ENCODE measurements at places on chromosomes 2 and 18.

DNA sequence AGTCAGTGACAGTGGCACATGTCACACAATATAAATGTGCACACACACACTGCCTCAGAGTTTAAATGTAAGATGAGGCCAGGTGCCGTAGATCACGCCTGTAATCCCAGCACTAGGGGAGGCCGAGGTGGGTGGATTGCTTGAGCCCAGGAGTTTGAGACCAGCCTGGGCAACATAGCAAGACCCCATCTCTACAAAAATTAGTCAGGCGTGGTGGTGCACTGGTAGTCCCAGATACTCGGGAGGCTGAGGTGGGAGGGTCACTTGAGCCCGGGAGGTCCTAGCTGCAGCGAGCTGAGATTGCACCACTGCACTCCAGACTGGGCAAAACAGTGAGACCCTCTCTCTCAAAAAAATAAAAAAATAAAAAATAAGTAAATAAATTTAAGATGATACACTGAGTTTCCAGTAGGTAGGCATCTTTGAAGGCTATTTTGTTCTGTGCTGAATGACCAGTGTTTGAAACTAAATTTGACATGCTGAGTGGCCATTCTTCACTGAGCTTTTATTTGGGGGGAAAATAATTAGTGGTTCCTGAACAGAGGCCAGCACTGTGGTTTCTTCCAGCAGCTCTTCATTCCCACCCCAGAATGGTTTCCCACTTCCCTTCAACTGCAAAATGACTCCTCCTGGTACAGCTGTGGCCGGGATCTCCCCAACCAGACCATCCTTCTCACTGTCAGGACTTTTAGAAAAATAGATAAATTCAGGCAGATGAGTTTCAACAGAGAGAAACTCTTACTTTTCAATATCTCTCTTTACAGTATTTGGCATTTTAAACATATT is 44.9 kb downstream of the PSMG2 start:
- H3K4me1 ChIP-seq: no peaks in the 10 kb centered on the region
- no peaks in the 10 kb centered on the region for H3K36me3 ChIP-seq
- H3K27ac ChIP-seq: no peak overlapping the region
- no peaks in the 10 kb centered on the region for H3K27me3 ChIP-seq

DNA sequence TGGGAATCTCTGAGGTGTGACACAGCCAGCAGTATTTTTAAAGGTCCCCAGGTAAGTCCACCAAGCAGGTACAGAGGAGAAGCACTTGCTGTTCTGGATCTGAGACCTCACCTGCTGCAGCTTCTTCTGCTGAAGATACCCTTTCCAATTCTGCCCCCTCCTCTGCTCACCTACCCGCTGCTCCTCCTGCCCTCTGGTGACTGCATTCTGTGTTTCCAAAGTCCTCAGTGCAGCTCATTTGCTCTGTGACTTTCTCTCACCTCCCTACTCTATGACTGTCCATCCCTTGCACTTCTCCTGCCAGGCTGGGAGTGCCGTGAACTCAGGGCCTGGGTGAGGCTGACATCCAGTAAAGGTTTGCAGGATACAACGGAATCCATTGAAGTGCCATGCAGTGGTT is 205.2 kb upstream of the LYPD1 start:
- DNase-seq: no peak
- no peaks in the 10 kb centered on the region for H3K27me3 ChIP-seq
- no peak overlapping the region for H3K27ac ChIP-seq
- H3K4me3 ChIP-seq: no peak overlapping the region
- H3K4me1 ChIP-seq: no peaks in the 10 kb centered on the region

DNA sequence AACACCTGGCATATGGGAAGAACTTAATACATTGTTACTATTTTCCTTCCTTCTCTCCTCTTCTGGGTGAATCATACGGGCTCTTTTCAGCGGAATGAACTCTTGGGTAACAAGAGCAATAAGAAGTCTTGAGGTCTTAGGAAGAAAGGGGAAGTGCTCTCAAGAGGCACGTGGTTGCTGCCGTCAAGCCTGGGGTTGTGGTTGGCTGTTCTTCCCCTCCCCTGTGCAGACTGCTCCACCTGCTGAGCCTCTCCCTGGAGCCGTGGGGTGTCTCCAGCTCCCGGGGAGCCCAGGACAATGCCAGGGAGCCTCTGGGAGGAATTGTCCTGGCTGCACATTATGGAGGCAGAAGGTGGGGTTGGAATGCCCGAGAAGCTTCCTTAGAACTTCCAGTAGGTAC is 19.4 kb downstream of the TOGARAM2 start:
- DNase-seq: peak; percentile 25
- H3K27me3 ChIP-seq: peaks cover 8% of the 10 kb centered on the region
- no peaks in the 10 kb centered on the region for H3K4me1 ChIP-seq
- H3K4me3 ChIP-seq: no peak overlapping the region

GRCh38 chr2:20634507-20635112 is 16.3 kb downstream of the HS1BP3 start:
- H3K4me1 ChIP-seq: peaks cover 13% of the 10 kb centered on the region
- no peak for DNase-seq
- no peak overlapping the region for H3K4me3 ChIP-seq
- H3K27me3 ChIP-seq: no peaks in the 10 kb centered on the region

DNA sequence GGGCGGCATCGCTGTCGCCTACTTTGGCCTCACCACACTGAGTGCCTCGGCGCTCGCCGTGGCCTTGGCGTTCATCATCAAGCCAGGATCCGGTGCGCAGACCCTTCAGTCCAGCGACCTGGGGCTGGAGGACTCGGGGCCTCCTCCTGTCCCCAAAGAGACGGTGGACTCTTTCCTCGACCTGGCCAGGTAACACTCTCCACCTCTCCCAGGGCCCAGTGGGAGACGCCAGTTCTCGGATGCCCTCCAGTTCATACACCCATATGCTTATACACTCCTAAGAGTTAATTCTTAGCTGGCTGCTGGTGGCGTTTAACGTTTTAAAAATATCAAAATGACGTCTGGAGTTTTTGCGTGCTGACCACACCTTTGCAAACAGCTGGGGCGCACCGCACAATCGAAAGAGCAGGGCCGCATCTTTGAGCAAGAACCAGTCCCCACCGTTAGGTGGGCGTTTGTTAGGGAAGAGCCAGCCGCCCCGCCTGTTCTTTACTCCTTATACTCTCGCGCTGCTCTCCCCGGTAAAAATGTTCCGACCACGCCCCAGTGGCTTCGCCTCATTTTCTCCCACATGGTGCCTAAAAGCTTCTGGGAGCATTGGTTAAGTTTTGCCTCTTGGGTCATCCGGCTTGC is 899 bp downstream of the SLC1A4 start:
- H3K27me3 ChIP-seq: no peaks in the 10 kb centered on the region
- H3K27ac ChIP-seq: peak overlapping the region; percentile 24
- H3K36me3 ChIP-seq: no peaks in the 10 kb centered on the region
- peak overlapping the region; percentile 88 for H3K4me3 ChIP-seq
- DNase-seq: peak; percentile 27

DNA sequence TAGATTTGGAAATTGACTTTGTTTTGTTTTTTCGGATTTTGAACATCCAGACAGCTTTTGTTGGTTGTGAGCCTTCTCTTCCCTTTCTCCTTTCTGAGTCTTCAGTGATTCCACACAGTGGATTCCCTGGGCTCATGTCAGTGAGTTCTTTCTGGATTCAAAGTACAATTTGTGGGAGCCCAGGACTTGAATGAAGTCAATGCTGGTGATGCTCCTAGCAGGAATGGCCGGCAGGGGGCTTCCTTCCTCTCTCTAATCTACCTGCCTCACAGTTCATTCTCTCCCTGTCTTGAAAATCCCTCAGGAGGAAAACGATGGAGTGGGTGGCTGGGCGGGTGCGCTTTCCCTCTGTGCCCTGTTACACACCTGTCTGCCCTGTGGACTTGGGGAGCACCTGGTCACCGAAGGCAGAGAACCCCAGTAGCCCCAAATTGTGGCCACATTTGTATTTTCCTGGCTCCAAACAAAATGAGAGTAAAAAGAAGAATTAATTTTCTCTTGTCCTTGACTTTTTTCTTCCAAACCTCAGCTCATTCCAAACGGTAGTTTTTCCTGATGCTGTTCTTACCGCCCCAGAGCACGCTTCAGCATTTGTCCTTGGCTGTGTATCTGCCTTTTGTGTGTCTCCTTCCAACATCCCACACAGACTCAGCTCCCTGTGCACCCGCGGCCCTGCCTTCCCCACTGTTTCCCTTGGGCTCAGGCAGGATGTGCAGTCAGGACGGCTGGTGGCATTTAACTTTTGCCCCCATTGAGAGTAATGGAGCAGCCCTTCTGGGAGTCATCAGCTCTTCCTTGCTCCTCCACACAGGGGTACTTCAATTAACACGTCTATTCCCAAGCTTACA is 86.6 kb downstream of the MARCO start:
- no peak overlapping the region for H3K27ac ChIP-seq
- H3K36me3 ChIP-seq: no peaks in the 10 kb centered on the region
- H3K4me3 ChIP-seq: no peak overlapping the region
- peak; percentile 58 for DNase-seq

DNA sequence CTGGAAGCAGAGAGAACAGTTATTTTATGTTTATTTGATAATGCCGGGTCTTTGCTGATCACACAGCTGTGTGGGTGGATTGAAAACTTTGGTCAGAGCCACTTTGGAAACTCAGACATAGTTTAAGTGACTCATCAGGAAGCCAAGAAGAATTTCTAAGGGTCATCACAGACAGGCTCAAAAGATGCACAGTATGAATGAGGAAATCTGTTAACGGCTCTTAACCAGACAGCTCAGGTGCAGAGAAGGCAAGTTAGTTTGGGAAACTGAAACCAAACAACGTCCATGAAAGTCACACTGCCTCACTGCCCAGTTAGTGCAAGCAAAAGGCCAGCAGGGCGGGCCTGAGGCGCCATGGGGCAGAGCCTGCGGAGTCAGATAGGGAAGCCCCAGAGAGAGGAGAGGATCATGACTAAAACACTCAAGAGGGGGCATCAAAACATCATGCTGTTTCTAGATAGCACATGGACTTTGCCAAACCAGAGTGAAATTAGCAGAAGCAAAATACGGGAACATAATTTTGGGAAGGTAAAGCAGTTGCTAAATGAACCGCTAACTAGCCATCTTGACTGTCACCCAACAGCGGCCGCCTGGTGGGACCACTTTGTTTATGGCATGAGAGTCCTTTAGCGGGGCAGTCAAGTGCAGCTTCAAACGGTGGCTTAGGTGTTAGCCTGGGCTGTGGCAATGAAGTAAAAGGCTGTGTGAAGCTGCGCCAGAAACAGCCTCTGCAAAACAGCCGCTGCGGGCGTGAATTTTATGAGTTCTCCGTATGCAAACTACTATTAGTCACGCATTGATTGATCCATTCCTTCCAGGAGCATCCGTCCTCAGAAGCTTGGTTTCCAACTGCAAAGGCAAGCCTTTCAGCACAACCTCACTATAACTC is 101.2 kb downstream of the KCTD18 start:
- H3K27ac ChIP-seq: peak overlapping the region; percentile 93
- no peak overlapping the region for H3K4me3 ChIP-seq
- H3K27me3 ChIP-seq: no peaks in the 10 kb centered on the region
- no peaks in the 10 kb centered on the region for H3K4me1 ChIP-seq

DNA sequence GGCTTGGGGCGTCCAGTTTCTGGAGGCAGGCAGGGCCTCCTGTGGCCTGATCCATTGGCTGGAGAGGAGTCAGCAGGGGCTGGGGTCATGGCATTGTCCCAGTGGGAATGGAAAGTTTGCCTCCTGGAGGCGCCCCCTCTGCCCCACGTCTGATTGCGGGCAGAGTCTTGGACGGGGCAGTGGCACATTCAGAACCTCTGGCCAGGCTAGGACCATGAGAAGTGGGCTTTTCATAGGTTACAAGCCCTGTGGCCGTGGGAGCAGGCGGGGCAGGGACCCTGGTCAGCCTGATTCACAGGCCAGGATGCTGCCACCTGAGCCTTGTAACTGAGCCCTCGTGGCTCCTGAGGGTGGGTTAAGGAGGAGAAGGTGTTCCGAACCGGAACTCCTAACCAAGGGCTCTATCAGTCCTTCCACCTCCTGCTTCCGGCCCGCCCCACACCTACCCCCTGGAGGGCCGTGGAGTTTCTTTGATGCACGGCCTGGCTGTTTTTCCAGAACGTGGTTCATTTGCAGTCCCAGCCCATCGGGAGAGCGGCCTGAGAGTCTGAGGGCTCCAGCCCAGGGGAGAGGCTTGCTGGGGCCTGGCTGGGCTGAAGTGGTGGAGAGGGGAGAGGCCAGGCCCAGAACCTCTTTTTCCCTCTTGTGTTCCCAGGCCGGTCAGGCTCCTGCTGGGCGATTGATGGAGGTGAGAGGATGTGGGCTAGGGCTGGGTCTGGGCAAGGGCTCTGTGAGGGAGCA is 43.9 kb upstream of the PLB1 start:
- H3K27me3 ChIP-seq: no peaks in the 10 kb centered on the region
- H3K4me3 ChIP-seq: no peak overlapping the region
- H3K36me3 ChIP-seq: no peaks in the 10 kb centered on the region
- peaks cover 10% of the 10 kb centered on the region for H3K4me1 ChIP-seq

DNA sequence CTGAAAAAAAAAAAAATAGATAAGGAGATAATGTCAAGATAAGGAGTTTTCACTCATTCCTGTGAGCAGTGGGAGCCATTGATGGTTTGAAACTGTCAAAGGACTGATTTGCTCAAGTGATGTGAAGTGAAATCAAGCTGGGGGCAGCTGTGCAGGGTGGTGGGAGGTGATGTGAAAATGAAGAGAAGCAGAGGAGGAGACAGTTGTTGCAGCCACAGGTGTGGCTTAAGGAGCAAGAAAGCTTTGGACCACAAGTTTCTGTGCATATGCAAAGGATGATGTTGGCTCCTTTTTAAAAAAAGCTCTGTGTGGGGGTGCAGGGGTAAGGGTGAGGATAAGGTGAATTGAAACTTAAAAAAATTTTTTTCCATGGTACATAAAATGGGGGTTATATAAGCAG is 8.3 kb downstream of the EFR3B start:
- H3K36me3 ChIP-seq: no peaks in the 10 kb centered on the region
- H3K4me1 ChIP-seq: no peaks in the 10 kb centered on the region
- H3K27ac ChIP-seq: no peak overlapping the region
- no peak overlapping the region for H3K4me3 ChIP-seq

DNA sequence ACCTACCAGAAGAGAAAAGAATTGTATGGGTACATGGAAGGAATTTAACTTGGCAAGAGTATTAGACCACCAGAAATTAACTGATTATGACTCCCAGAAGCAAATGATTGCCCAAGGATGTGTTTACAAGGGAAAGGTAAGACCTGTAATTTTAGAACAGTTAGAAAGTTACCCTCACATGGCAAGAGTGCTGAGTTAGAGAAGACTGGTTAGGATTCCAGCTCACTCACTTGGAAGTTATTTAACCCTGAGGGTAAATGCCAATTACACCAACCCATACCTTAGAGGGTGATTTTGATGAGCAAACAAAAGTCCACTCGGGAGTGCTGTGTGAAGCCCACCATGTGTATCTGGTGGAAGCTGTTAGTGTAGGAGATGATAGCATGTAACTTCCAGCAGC is 170.2 kb downstream of the TPGS2 start:
- no peak overlapping the region for H3K27ac ChIP-seq
- H3K27me3 ChIP-seq: peaks cover 17% of the 10 kb centered on the region
- H3K4me1 ChIP-seq: no peaks in the 10 kb centered on the region
- H3K4me3 ChIP-seq: no peak overlapping the region

DNA sequence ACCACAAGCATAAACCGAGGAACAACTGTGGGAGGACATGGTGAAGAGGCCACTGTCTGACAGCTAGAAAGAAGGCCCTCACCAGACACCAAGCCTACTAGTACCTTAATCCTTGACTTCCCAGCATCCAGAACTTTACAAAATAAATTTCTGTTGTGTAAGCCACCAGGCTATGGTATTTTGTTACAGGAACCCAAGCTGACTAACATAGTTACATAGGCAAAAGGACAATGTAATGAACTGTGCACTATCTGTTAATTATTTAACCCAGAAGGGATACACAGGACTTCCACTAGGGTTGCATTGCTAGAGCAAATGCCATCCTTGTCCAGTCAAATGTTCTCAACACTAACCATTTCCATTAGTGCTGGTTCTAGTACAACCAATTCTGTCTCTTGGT is 47.7 kb upstream of the DOK6 start:
- no peak overlapping the region for H3K27ac ChIP-seq
- DNase-seq: no peak
- H3K4me1 ChIP-seq: no peaks in the 10 kb centered on the region
- no peak overlapping the region for H3K4me3 ChIP-seq
- H3K36me3 ChIP-seq: no peaks in the 10 kb centered on the region
